ENCODE measurements at places on chromosomes 7 and 10.

DNA sequence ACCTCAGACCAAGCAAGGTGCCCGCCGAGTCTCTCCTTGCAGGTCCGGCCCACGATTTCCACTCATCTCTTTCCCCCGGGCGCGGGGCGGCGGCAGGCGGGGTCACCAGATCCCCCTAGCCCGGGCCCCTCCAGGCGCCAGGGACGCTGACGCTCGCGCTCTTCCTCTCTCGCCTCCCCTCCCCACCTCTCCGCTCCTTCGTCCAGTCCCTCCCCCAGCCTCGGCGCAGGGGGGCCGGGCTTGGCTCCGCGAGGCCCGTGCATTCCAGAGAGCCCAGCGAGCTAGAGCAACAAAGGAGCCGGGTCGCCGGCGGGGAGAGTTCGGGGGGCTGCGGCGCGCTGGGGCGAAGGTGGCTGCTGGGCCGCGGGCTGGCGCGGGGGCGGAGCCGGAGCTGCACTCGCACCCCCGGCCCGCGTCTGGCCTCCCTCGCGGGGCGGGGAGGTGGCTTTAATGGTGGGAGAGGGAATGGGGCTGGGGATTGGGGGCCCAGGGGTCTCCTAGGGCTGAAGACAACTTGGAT, at the start of gene SMO:
Gene SMO, plus strand, starts transcription at position 262 of the 520 bp plus-strand sequence. CDS start 519 bp downstream, outside the sequence.
- no peak for DNase-seq

- no peak for DNase-seq
Observed at GRCh38 chr10:126314863-126315493, 73.3 kb downstream of the ADAM12 start.

- no peak for DNase-seq
Observed at GRCh38 chr7:34949361-34949760, 87.9 kb downstream of the DPY19L1 start.

DNA sequence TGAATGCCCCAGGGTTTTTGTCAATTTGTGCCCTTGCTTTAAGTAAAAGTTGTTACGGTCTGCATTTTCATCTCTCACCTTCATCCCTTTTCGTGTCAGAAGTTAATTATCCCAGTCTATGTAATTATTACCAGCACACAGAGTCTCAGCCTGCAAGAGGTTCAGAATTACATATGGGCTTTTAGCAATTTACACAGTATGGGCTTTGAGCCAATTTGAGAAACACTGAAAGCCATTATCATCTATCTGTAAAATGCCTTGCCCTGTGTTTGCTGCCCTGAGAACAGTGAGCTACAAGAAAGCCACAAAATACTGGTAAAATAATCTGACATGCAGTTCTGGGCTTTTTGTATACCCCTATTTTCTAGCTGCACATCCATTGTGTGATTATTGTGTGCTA, 125.6 kb upstream of the STEAP4 start:
- no peak for DNase-seq

GRCh38 chr10:31069411-31069810, 37.7 kb upstream of the ZNF438 start:
- no peak for DNase-seq

DNA sequence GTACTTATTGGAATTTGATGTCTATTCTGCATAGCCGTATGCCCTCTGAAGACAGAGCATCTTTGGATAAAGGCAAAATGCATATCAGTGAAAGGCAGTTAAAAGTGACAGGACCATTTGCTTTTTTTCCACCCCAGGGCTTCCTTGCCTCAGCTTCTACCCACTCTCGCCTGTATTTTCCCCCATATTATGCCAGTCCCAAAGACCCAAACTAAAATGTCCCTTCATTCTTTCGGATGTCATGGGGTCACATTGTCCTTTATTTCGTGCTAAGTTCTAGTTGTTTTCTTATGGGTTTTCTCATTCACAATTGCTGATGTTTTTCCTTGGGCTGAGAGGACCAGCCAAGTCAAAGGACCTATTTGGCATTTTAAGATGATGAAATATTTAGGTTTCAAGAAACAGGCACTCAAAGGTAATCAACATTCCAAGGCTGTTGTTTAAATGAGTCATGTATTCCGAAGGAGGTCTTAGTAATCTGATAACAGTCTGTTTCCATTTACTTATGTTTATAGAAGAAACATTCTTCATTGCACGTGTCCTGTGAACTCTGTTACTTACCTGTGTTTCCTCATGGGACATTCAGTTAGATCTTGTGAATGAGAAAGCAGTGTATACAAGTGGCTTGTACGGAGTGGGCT, 74.1 kb downstream of the DNAH11 start:
- no peak for DNase-seq

DNA sequence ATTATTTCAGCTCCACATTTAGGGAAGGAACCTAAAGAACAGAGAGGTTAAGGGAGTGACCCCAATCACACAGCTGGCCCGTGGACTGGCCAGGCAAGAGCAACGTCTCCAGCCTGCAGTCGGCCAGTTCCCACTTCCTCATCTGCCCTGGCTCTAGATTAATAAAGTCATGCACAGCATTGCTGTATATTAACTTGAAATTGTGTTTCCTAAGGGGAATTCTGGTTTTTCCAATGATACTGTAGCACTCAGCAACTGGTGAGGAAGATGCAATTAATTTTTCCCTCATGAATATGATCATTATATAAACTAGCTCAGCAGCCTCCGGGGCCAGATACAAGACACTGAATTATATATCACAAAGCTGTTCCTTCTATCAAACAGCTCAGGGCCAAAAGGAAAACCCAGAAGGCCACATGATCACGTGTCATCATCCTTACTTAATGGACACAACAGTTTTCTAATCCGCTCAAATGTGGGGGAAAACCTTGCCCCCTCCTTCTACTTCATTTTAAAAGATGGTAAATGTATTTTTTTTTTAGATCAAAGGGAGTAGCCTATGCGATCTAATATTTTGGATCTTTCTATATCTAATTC, 295.3 kb upstream of the PRKCQ start:
- DNase-seq = no peak

GRCh38 chr7:105452085-105452484, 63.4 kb upstream of the SRPK2 start:
- no peak for DNase-seq

GRCh38 chr7:133718131-133718530, 409.0 kb upstream of the LRGUK start:
- DNase-seq = no peak

- DNase-seq = no peak
Observed at GRCh38 chr10:131743190-131744151, 157.3 kb upstream of the PPP2R2D start.

- no peak for DNase-seq
Observed at GRCh38 chr7:44849259-44849884, 1.5 kb upstream of the H2AZ2 start.

- DNase-seq = no peak
Observed at GRCh38 chr10:31832261-31832660, 96.4 kb downstream of the ARHGAP12 start.

- DNase-seq = no peak
Observed at GRCh38 chr7:128737867-128738385, 1.2 kb upstream of the CALU start.

DNA sequence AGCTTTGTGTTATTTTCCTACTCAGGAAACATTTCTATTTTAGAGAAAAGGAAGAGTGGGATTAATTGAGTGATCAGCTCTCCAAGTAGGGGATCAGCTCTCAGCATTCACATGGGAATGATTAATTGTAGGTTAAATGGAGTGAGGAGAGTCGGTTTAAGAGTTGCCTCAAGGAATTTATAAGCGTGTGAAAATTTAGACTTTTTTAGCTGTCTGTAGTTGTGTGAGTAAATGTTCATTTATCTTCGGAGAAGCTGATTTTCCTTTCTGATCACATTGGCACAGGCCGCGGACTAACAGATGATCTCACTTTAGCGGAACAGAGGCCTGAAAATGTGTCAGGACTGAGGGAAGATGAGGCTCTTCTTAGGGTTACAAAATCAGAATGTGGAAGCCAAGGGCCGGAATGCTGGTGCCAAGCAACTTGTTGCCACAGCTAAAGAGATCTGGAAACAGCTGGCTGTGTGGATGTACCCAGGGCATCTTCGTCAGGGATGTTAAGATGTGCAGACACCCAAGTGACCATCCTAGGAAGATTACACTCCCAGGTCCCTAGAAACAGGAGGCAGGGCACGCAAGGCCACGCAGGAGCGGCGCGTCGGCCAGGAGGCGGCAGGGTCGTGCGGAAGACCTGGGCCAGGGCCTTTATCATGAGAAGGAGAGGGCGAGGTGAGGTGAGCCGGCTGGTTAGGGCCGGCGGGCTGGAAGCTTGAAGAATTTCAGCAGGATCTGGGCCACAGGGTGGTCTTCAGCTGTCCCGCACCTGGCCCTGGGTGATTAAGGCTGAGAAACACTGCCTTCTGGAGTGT, 35.1 kb upstream of the TTYH3 start:
- DNase-seq = no peak

- DNase-seq = no peak
Observed at GRCh38 chr7:99949645-99950228, 20.3 kb upstream of the GJC3 start.

- no peak for DNase-seq
Observed at GRCh38 chr7:69947998-69948397, 349.7 kb downstream of the AUTS2 start.

DNA sequence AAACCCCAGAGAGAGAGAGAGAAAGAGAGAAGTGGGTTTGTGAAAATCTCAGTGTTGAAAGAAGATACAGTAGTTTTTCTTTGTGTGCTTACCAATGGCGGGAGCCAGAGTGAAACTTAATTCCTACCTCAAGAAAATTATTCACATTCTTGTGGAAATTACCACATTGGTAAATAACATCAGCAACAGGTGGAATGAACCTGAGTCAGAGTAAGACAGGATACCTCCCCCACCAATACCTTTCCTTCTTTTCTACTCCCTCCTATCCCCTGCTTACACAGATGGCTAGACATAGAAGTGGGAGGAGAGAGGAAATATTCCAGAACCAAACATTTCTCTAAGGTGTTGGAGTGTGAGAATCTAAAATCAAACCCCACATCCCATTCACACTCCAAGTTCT, 793.9 kb downstream of the SORCS3 start:
- no peak for DNase-seq

DNA sequence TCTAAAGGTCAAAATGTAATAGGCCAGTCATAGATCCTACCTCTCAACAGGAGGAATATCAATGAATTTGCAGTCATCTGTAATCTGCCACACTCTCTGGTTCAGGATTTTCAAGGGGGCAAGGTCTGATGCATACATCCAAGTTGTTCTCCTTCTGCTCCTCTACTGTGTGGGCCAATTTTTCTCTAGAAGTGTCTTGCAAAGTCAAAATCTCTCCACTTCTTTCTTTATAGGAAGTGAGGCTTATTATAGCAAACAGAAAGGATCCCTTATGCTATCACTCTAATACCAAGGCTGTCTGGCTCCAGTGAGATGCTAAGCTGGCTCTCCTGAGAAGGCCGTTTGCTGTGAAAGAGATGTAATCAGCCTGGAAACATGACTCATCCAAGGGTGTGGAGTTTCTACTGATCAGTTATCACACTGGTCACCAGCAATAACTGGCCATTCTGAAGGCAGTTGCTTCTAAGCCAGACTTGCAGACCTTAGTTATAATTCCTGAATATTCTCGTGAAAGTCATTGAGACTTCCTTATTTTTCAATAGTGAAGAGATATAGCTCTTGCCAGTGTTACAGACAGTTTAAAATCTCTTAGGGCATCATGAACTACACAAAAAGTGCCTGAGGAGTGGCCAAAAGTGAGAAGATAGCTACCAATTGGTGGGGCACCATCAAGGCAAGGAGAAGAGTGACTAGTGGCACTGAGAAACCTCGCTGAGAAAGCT, 43.2 kb upstream of the LRGUK start:
- DNase-seq = no peak

DNA sequence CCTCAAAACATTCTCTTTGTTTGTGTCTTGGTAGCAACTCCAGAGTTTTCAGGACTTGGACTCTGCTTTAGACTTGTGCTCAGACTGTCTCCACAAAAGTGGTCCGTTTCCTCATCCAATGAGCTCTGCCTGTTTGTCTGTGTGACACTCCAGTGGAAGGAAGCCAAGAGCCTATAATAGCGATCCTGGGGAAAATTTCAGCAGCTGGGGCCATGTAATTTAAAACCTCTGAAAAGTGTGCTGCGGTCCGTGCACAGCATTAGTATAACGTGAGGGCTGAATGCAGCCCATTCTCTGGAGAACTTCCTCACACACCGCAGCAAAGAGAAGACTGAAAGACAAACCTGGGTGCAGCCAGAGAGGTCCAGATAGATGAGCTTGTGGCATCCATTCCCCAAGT, at the start of gene LRRC17:
Gene LRRC17, plus strand, starts transcription at position 259 of the 400 bp plus-strand sequence. CDS start 20,914 bp downstream, outside the sequence.
- DNase-seq = no peak

- no peak for DNase-seq
Observed at GRCh38 chr7:140249036-140249806, 72.4 kb upstream of the KDM7A start.

DNA sequence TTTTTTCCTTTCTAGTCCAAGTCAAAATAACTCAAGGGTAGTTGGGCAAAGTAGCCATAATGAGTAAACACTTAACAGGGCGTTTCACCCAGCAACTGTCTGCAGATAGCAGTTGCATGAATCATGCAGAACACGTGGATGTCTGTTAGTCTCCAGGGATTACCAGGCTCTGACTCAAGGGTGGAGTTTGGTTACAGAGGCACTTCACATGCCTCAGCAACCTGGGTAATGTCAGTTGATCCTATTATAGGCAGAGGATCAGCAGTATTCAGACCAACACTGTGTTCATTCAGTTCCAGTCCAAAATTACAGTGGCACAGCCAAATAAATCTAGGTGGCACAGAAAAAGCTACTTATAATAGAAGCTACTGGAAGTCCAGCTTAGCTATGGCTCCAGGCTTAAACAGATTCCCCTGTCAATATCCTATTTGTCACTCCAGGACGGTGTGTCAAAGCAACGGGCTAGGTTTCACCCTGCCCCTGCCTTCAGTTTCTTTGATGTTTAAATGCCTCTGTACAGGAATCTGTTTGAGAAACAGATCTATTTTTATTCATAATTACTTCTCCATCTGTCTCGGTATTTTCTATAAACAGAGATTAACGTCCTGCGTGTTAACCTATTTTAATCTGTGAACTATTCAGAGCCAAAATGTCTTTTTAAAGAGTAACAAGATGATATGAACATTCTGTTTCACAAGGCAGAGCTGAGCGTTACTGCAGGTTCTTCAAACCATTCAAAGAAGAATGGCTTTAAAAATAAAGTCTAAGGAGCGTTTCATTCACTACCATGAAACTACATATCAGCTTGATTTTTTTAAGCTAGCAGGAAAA, 162.6 kb upstream of the AKR1E2 start:
- DNase-seq = no peak

Measured in activated naive CD4-positive, alpha-beta T cell treated with anti-CD3 and anti-CD28 coated beads, Interleukin-2, amount 10 ng/mL, durations not matched to agents 7 days and 5 days (primary cell).